Stimulated activated CD4-positive, alpha-beta T cell treated with anti-CD3 and anti-CD28 coated beads, TNF-alpha, amount 100 ng/mL, for 24 hours (primary cell): ENCODE measurements at places on chromosomes 7 and 10.

DNA sequence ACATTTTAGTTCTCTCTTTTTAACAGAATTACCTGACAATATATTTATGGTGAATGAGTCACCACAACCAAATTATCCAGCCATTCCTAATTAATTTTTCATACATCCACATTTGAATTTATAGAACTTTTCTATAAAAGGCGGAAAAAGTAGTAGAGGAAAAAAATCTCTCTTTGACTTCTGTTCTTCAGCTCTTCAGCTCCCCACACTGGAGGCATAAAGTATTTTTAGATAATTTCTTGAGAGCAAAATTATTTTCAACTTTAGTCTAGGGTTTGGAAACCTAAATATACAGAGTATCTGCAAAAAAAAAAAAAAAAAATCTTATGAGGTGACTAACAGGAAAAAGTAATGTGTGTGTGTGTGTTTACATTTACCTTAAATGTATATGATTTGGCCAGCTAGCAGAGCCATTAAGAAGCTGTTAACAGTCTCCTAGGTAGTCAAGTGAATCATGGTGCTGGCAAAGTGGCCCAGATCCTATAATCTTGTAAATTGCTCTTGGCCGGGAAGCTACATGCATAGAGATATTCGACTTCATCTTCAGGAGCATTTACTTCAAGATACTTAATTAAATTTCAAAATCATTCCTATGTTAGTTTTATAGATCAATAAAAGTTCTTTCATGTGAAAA is 383.1 kb upstream of the STEAP1 start:
- no peak for DNase-seq

DNA sequence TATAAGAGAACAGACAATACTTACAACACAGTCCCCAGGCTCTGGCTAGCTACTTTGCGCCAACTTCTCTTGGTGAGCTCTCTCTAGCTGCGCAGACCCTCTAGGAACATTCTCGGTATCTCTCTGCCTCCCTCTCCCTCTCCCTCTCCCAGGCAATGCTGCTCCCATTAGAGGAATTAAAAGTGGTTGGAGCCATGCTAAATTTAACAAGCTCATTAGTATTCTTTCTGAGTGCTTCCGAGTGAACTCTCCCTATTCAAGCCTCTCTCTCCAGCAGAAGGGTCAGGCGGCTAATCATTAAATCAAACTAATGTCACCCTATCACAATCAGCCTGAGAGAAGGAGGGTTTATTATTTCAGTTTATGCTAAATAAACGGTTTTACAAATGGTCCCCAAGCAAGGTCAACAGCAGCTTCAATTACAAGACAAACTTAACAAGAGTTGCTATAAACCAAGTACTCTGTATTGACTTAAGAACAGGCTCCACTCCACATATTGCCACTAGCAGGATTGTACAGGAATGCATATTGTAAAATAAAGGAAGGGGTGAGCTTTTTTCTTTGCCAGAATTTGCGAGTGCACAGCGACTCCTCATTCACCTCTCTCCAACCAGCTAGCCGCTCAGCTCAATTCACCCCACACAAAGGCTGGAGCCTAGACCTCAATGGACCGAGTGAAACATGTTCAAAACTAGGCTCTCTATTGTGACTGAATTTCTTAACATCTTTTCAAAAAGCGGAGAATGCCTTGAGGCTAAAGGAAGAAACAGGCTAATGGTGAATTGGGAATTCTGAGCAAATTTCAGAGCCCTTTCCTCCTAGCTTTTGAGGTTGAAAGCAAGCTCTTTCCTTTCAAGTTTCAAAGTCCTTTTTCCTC is 84.4 kb downstream of the GLI3 start:
- DNase-seq: no peak

- no peak for DNase-seq
These were observed 31.8 kb downstream of the AP3M1 start for GRCh38 chr10:74118804-74119203.

DNA sequence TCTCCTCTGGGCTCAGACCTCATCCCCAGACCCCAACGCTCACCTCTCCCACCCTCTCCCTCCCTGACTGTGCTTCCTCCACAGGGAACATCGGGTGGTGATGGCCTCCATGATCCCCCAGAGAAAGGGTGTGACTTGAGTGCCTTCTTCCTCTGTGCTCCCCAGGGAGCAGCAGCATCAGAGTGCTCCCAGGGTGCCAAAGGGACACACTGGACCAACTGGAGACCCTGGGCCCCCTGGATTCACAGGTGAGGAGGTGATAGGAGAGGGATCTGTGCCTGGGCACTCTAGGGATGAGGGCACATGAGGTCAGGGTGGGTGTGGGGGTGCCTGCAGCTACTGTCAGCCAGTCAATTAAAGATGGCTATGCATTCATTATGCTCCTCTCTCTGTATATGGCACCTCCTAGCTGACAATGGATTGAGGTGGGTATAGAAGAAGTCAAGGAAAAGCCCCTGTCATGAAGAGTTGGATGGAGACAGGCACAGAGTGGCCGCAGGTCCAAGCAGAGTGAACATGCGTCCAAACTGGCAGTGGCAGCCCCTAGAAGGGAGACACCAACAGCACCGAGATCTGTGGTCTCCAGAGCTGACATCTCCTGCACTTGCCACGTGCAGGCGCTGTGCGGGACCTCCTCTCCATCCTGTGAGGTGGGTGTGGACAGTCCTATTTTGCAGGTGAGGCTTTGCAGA is 15.5 kb upstream of the VOPP1 start:
- no peak for DNase-seq

DNA sequence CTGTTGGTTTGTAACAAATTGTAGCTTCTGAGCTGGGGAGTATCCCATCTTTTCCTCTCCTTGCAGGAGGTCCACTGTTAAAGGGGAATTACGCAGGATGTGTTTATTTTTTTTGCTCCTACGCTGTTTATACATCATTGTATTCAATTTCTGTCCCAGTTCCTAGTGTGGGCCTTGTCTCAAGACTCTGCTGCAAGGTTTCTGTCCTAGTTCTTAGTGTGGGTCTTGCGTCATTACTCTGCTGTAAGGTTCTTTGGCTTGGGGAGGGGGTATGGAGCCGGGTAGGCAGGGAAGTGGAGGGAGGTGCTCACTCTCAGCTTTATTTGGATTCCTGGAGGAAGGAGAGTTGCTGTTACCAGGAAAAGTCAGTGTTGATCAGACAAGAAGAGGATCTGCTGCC is 64.0 kb upstream of the TRIM8 start:
- no peak for DNase-seq
